ENCODE measurements at places on chromosomes 12 and 14.

GRCh38 chr14:91501348-91501747 lies 8.8 kb downstream of the PPP4R3A start:
- peaks cover 94% of the 10 kb centered on the region for H3K4me1 ChIP-seq
- no peak overlapping the region for H3K27ac ChIP-seq
- DNase-seq: no peak
- no peaks in the 10 kb centered on the region for H3K27me3 ChIP-seq

DNA sequence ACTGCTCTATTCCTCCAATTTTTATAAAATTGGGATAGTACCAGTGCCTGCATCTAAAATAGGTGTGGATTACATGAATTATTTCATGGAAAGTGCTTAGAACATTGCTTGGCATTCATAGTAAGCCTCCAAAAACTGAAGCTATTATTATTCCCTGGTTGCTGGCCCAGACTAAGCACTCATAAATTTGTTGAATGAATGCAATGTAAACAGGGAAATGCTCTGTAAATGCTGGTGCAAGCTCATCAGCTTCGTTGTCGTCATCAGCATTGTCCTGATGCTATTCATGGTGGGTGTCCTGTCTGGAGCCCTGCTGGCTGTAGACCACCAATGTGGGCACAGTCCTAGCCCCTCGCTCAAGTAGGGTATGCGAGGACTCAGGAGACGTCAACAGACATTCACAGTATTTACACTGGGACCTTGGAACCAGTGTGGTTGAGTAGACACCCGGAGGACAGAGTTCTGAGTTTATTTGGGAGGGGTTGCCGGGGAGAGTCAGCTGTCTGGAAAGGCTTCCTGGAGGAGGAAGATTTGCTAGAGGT lies 16.5 kb downstream of the BDKRB2 start:
- H3K4me1 ChIP-seq: peaks cover 37% of the 10 kb centered on the region
- peaks cover 19% of the 10 kb centered on the region for H3K36me3 ChIP-seq
- H3K27ac ChIP-seq: peak overlapping the region; percentile 0
- H3K27me3 ChIP-seq: no peaks in the 10 kb centered on the region
- no peak overlapping the region for H3K4me3 ChIP-seq

- no peaks in the 10 kb centered on the region for H3K27me3 ChIP-seq
- no peaks in the 10 kb centered on the region for H3K4me1 ChIP-seq
- H3K27ac ChIP-seq: no peak overlapping the region
- no peak for DNase-seq
- no peak overlapping the region for H3K4me3 ChIP-seq
Measured at GRCh38 chr14:74464785-74465184, 28.3 kb downstream of the NPC2 start.

DNA sequence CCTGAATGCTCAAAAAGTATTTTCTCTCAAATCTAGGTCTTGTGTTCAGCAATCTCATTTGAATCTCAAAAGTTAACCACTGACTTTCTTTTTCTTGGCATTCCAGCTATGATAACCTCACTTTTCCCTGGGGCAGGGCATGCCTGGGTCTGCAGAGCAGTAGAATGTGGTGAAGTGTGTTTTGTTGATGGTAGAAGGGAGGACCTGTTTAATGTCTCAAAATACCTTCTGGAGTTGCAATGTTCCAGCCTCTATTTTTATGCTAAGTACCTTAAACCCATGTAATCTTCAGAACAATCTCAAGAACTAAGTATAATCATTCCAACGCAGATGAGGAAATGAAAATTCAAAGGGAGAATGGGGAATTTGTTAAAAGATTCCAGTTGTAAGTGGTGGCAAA lies 82.1 kb upstream of the FUT8 start:
- no peaks in the 10 kb centered on the region for H3K36me3 ChIP-seq
- H3K27ac ChIP-seq: peak overlapping the region; percentile 58
- no peaks in the 10 kb centered on the region for H3K27me3 ChIP-seq
- peaks cover 54% of the 10 kb centered on the region for H3K4me1 ChIP-seq
- H3K4me3 ChIP-seq: no peak overlapping the region

DNA sequence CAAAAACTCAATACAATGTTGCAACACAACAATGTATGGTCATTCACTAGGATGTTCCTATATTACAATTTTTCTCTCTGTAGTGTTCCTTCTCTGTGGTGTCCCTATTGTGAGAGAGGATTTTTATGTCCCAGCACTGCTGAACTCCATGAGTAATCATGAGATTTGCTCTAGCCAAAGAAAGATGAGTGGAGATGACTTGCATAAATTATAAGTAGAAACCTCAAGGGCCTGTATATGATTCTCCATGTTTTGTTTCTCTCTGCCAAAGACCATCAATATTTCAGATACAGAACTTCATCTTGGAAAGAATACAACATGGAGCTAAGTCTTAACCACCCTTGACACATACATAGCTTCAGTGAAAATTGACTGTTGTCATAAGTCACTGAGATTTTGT lies 579.1 kb downstream of the TMTC2 start:
- no peaks in the 10 kb centered on the region for H3K36me3 ChIP-seq
- no peaks in the 10 kb centered on the region for H3K4me1 ChIP-seq
- H3K27ac ChIP-seq: no peak overlapping the region

DNA sequence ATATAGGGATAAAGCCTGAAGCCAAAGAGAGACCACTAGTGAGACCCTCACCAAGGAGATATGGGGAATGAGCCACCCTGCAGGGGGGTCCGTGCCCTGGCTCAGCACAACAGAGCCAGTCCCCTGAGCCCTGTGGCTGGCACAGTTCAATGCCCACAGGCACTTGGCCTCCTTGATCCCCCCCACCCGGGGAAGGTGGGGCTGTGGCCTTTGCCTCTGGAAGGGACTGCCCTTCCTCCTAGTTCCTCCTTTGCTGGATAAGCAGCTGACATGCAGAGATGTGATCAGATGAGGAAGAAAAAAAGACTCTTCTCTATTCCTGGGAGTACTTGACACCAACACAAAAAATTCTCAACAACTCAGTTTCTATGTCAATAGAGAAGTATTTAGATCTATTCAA lies 19.9 kb downstream of the TTC7B start:
- H3K4me3 ChIP-seq: no peak overlapping the region
- no peak overlapping the region for H3K27ac ChIP-seq
- no peak for DNase-seq
- no peaks in the 10 kb centered on the region for H3K27me3 ChIP-seq
- H3K36me3 ChIP-seq: no peaks in the 10 kb centered on the region
- peaks cover 29% of the 10 kb centered on the region for H3K4me1 ChIP-seq

- H3K27me3 ChIP-seq: no peaks in the 10 kb centered on the region
- DNase-seq: no peak
- no peaks in the 10 kb centered on the region for H3K36me3 ChIP-seq
- H3K27ac ChIP-seq: no peak overlapping the region
Measured at GRCh38 chr12:116415408-116416108, 138.1 kb upstream of the MED13L start.

GRCh38 chr12:614411-614970 lies 48.8 kb downstream of the NINJ2 start:
- H3K27me3 ChIP-seq: no peaks in the 10 kb centered on the region
- H3K36me3 ChIP-seq: no peaks in the 10 kb centered on the region
- DNase-seq: no peak
- H3K27ac ChIP-seq: peak overlapping the region; percentile 83
- peaks cover 48% of the 10 kb centered on the region for H3K4me1 ChIP-seq

DNA sequence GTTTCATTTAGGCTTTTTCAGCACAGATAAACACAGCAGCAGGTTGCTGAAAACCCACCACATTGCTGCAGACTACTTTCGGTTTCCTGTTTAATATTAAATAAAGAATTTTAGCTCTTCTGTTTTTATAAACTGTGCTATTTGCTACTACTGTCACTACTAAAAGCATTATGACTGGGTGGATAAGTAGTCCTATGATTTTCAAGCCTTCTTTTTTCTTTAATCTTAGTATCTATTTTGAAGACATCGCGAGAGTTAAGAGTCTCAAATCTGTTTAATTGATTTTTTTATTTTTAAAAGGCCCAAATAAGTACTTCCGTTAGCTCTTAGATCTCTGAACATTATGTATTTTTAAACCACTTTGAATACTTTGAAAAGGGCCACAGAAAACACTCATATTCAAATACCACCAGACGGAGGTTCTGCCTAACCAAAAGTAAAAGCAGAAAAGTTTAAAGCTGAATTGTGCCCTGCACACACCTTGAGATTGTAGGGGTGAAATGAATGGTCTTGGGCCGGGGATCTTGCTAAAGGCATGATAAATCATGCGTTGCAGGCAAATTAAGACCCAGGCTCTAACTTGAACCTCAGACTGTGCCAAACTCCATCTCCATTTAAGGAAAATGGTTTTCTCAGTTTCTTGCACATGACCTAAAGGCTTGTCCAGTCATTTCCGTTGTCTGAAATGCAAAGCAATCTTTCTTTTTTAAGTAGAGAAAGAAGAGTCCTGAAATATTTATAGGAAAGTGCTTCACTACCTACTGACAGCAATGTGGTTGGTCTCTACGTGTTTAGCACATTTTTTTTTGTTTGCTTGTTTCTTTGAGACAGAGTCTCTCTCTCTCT lies 13.6 kb upstream of the FOXN3 start:
- no peaks in the 10 kb centered on the region for H3K27me3 ChIP-seq
- DNase-seq: no peak
- H3K4me1 ChIP-seq: peaks cover 37% of the 10 kb centered on the region

- no peak overlapping the region for H3K27ac ChIP-seq
- H3K27me3 ChIP-seq: no peaks in the 10 kb centered on the region
- DNase-seq: no peak
- no peaks in the 10 kb centered on the region for H3K4me1 ChIP-seq
- no peak overlapping the region for H3K4me3 ChIP-seq
- no peaks in the 10 kb centered on the region for H3K36me3 ChIP-seq
Measured at GRCh38 chr14:83172363-83172762, 1638.7 kb upstream of the SEL1L start.

DNA sequence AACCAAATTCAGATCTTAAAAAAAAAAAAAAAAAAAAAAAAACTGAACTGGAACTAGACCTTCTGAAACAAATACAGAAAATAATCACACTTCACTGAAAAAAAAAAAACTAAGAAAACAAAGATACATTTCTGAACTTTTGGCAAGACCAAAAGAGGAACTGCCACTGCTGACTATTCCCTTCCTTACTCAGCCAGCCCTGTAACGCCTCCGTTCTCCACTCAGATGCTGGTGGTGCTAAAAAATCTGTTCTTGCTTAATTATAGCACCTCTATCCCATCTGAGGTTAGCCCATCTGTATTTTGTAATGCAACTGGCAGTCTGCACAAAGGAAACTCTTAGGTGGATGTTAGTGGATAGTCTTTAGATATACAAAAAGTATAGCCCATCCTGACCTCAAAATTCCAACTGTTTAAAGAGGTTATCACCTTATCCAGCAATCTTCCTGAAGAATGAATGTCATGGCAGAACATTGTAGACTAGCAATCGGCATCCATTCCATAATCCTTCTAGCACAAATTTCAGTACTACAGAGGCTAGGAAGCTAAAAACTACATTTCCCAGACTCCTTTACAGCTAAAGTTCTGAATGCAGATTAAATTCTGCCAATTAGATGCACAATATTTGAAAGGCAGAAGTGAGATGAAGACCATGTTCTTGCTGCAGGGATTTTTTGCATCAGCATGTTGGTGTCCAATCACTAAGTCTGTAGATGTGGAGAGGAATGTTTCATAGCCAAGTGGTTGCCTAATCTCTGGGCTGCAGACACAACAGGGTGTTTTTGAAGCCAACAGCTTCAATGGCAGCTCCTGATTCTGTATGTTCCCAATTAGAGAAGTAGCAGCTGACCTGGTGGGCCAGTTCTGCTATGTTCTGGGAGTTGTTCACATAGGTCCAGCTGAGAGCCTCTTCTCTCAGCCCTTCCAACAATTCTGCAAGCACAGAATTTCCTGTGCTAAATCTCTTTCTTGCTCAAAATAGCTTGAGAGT lies 5.7 kb downstream of the MAP3K9 start:
- H3K4me3 ChIP-seq: no peak overlapping the region
- H3K36me3 ChIP-seq: no peaks in the 10 kb centered on the region
- peaks cover 1% of the 10 kb centered on the region for H3K4me1 ChIP-seq
- no peak overlapping the region for H3K27ac ChIP-seq
- no peaks in the 10 kb centered on the region for H3K27me3 ChIP-seq
- no peak for DNase-seq

GRCh38 chr12:64456119-64456518 lies 4.2 kb downstream of the TBK1 start:
- H3K27me3 ChIP-seq: no peaks in the 10 kb centered on the region
- no peaks in the 10 kb centered on the region for H3K36me3 ChIP-seq
- no peak for DNase-seq
- no peak overlapping the region for H3K27ac ChIP-seq
- peaks cover 13% of the 10 kb centered on the region for H3K4me1 ChIP-seq

GRCh38 chr14:61598980-61599379 lies 96.3 kb upstream of the HIF1A start:
- H3K36me3 ChIP-seq: no peaks in the 10 kb centered on the region
- H3K4me3 ChIP-seq: no peak overlapping the region
- H3K27ac ChIP-seq: no peak overlapping the region
- H3K27me3 ChIP-seq: no peaks in the 10 kb centered on the region
- DNase-seq: no peak
- peaks cover 18% of the 10 kb centered on the region for H3K4me1 ChIP-seq

DNA sequence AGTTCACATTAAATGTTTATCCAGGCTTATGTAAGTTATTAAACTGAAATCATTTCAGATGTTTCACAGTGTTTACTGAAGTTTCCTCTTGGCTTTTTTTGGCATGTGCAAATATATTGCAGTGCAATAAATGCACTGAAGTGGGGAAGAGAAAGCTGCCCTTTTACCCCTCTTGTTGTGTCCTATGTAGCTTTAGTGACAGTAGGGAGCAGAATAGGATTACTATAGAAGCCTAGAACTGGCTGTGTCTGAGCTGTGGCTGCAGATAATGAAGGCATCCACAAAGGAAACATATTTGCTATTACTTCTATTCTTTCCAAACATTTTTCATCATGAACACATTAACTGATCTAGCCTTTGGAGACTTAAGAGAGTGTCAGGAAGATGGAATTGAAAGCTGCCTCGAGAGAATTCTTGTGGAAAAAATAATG lies 24.1 kb upstream of the CNTN1 start:
- H3K4me1 ChIP-seq: peaks cover 4% of the 10 kb centered on the region
- no peak for DNase-seq
- H3K27ac ChIP-seq: no peak overlapping the region
- H3K4me3 ChIP-seq: no peak overlapping the region
- no peaks in the 10 kb centered on the region for H3K27me3 ChIP-seq

GRCh38 chr14:30256627-30257026 lies 302.3 kb upstream of the G2E3 start:
- no peak for DNase-seq
- H3K36me3 ChIP-seq: no peaks in the 10 kb centered on the region

DNA sequence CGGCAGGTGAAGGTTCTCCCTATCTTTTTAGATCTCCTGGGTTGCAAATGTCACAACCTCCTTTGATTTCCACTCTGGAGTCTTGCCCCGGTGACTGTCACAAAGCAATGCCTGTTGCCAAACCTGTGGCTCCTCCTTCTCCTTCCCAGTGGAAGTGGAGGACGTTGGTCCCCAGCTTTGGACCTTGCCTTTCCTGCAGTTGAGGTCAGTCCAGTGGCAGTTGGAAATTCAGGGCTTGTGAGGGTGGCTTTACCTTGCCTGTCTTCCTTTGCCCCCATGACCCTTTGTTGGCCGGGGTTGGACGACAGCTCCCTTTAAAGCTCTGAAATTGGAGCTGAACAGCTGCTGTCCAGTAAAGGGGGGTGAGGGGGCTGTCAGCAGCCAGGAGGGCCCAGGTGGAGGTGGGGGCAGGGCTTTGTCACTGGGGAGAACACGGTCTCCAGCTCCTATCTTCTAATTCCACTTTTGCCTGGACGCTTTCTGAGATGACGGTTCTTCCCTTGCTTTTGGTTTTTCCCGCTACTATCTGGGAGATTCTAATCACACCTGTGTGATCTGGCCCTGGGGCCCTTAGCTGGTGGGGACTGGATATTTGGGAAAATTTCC lies 4.1 kb downstream of the TEAD4 start:
- H3K36me3 ChIP-seq: no peaks in the 10 kb centered on the region
- peaks cover 18% of the 10 kb centered on the region for H3K4me1 ChIP-seq
- H3K27me3 ChIP-seq: no peaks in the 10 kb centered on the region
- H3K4me3 ChIP-seq: no peak overlapping the region

- no peak overlapping the region for H3K4me3 ChIP-seq
- peaks cover 8% of the 10 kb centered on the region for H3K4me1 ChIP-seq
- no peaks in the 10 kb centered on the region for H3K36me3 ChIP-seq
Measured at GRCh38 chr14:70638416-70638815, 3.3 kb upstream of the TTC9 start.

Data from esophagus squamous epithelium (tissue), 5 donors.